ENCODE measurements at places on chromosomes 1 and 21.
A peak's percentile ranks its signal among the peaks of the same experiment; 100 is the strongest.

DNA sequence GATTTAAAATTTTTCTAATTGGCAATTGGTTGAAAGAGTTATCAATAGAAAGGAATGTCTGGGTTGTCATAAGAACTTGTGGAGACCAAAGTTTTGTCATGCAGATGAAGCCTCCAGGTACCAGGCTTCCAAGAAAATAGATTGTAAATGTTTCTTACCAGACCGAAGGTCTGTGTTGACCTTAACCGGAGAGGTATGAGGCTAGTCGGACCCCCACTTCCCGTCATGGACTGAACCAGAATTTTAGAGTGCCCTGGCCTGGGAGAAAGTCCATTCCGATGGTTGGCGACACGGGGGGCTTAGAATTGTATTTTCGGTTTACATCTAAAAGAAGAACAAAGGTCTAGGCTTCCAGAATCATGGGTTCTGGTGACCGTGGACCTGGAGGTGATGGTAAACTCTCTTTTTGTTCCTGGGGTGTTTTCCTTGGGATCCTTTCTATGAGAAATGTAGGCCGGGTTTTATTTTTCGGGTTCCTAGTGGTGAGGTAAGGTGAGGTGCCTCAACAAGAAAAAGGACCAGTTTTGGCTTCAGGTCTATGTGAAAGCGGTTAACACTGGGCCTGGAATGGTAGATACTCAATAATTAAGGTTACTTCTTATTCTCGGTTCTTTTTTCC, 405 bp upstream of the UHMK1 start:
- DNase-seq: no peak

DNA sequence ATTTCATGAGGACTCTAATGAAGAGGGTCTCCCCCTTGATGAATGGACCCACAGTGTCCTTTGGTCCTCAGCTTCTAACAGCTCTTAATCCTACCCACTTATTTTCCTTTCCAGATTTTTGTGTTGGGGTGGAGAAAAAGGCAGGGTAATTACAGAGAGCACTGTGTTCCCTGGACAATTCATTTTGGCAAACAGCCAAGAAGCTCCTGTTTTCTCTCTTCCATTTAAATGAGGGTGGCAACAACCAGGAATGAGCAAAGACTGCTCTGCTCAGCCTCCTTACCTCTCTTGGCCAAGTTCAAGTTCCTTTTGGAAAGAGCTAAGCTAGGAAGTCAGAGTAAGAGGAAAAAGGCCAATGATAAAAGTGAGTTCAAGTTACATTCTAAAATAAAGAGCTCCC, 11.9 kb downstream of the XKR8 start:
- no peak for DNase-seq

DNA sequence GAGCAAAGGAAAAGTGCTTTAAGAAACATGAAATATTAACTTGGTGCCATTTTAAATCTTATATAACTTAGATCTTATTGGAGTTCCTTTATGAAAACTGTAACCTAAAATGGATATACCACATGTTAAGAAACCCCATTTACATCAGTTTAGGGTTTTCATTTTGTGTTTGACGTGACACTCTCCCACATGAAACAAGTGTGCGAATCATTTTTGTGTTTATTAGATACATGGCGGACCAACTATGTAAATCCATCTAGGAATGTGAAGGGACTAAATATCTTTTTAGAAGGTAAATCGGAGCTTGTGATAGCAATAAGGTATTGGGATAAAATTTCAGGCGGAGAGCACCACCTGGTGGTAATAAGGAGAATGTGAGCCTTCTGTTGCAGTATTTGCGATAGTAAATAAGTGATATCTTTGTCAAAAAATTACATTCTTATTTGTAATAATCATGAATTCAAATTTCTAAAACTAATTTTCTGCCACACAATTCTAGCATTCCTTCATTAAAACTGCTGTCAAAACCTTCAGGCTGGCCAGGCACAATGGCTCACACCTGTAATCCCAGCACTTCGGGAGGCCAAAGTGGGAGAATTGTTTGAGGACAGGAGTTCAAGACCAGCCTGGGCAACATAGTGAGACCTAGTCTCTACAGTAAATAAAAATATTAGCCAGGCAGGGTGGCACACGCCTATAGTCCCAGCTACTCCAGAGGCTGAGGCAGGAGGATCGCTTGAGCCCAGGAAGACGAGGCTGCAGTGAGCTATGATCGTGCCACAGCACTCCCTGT, 31.3 kb downstream of the SMAP2 start:
- DNase-seq: peak; percentile 40

DNA sequence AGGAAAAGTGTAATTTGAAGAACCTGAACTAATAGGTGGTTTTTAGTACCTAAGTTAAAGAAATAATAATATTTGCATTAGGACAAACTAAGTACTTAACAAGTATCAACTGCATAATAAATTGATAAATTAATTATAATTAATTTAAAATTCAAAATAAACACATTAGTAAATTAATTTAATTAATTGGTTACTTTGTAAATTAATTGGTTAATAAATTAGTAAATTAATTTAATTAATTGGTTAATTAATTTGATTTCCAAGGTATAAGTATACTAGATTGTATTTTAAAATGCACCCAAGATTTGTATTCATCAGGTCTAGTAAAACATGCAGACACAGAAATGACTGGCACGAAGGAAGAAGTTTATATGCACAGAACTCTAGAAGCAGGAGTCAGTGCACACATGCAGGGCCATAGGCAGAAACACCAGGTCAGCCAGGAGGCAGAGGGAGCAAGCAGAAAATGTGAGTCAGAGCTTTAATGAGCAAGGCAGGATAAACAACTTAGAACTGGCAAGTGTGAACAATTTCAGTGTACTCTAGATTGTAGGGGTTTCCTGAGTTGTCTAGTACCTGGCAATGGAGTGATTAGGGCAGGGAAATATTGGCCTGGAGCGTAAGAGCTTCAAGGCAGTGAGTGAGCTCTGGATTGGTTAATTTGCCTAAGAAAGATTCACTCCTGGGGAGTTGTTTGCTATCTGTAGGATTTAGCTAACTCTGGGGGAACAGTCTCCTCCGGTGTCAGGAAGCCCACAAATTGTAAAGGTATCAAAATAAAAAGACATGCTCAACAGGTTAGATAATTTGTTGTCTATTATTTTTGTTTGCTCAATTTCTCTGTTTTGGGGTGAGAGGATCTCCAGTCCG, 665.7 kb downstream of the MRPL39 start:
- DNase-seq: peak; percentile 39

DNA sequence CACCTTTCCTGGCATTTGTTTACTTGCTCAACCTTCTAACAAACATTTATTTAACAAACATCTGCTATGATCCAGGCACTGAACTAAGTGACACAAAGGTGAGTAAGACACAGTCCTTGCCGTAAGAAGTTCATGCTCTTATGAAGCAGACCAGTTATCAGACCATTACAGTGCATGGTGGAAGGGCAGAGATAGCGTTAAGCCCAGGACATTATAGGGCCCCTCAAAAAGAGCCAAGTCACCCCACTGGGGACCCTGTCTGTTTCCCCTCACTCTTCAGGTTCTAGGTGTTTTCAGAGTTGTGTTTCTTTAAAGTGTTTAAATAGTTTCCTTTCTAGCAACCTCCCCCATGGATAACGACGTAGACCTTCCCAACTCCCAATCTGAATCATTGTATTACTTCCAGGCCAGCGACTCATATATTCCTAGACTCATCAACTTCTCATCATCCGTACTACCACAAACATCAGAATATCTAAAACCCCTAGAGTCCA, 39.3 kb downstream of the TCP10L start:
- no peak for DNase-seq

DNA sequence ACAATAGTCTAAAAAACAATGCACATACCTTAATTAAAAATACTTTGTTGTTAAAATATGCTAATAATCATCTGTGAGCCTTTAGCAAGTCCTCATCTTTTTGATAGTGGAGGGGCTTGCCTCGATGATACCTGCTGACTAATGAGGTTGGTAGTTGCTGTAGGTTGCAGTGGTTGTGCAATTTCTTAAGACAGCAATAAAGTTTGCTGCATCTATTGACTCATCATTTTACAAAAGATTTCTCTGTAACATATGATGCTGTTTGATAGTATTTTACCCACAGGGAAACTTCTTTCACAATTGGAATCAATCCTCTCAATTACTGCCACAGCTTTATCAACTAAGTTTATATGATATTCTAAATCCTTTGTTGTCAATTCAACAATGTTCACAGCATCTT, 7.6 kb downstream of the C1orf87 start:
- DNase-seq: no peak

DNA sequence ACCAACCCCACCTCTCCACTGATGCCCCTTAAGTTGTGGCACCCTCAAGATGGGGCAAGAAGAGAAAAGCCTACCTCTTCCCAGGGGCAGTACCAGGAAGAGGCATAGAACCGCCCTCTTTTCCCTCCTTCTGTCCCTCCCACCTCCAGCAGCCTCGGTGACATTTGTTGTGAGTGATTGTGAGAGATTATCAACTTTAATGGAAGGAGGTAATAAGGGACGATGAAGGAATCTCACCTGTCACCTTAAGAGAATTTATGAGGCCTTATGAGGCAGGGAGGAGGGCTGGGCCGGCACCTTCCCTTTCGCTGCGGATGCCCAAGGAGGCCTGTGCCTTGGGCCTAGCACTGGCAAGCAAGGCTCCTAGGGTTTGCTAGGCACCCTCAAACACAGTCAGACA, 1.4 kb upstream of the ADGRB2 start:
- DNase-seq: no peak

DNA sequence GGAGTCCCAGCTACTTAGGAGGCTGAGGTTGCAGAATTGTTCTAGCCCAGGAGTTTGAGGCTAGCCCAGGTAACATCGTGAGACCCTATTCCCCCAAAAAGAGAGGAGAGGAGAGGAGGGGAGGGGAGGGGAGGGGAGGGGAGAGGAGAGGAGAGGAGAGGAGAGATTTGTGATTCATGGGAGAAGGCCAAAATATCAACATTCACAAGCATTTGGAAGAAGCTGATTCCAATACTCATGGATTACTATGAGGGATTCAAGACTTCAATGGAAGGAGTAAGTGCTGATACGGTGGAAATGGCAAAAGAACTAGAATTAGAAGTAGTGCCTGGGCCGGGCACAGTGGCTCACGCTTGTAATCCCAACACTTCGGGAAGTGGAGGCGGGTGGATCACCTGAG, 187.8 kb downstream of the EIF4G3 start:
- no peak for DNase-seq

- DNase-seq: peak; percentile 65
Observed at GRCh38 chr1:50332941-50333594, 90.2 kb downstream of the DMRTA2 start.

- DNase-seq: no peak
Observed at GRCh38 chr1:23809751-23810171, 9.2 kb upstream of the GALE start.

DNA sequence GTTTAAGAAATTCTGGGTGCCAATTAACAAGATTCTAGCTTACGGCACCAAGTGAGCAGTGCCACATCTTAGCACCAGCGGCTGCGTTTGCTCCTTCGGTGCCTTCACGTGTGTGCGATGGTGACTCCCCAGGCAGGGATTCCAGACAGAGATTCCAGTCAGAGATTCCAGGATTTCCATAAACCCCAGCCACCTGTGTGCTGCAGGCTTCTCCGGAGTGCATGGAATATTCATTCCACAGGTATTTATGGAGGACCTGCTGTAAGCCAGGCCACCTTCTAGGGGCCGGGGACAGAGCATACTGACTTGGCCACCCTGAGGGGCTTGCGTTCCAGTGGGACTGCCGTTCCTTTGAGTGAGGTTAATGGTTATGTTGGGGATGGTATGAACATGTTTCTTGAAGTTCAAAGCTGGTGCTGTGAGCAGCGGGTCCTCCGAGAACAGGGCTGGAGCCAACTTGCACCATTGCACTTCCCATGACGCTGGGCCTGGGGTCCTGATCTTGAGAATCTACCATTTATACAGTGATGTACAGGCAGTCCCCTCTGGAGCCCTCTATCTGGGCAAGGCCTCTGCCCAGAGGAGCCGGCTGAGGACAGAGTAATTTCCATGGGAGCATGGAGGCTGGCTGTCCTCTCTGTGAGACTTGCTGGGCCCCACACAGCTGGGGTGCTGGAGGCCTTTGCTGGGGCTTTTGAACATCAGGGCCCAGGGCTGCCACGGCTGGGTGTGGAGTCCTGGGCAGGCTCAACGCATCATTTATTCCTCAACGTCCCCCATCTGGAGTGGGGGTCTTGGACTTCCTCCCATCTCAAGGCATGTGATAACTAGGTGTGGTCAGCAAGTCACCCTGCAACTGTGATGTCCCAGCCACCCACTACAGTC, 58.8 kb upstream of the AJAP1 start:
- DNase-seq: no peak

GRCh38 chr1:186865857-186866256, 37.1 kb downstream of the PLA2G4A start:
- no peak for DNase-seq

DNA sequence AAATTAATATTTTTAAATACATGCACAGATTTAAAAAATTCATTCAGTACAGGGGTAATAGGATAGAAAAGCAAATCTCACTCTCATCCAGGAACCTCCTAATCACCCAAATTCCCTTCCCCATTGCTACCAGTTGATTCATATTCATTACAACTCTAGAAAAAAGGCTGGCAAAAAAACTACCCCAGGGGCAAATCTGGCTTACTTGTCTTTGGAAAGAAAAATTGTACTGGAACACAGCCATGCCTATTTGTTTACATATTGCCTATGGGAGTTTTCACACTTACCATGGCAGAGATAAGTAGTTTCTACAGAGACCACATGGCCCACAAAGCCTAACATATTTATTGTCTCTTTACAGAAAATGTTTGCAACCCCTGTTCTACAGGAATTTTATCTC, 8.9 kb upstream of the RBM34 start:
- no peak for DNase-seq

DNA sequence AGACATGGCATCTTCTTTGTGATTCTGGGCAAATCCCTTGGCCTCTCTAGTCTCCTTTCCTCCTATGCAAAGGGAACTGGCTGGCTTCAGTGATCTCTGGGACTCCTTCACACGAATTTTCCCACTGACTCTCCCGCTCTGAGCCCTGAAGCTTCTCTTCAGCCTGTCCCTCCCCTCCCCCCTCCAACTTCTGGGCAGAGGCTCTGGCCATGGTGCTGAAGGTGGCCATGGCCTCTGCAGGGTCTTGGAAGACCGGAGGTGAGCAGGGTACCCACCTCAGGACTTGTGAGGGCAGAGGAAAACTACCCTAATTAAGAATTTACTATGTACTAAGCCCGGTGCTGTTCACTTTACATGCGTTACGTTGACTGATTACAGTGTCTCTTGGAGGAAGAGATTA, 29.4 kb upstream of the POU3F1 start:
- no peak for DNase-seq

GRCh38 chr1:23854568-23854967, 13.5 kb downstream of the FUCA1 start:
- DNase-seq: no peak

- DNase-seq: peak; percentile 46
Observed at GRCh38 chr1:17696417-17697301, 58.5 kb upstream of the ACTL8 start.

DNA sequence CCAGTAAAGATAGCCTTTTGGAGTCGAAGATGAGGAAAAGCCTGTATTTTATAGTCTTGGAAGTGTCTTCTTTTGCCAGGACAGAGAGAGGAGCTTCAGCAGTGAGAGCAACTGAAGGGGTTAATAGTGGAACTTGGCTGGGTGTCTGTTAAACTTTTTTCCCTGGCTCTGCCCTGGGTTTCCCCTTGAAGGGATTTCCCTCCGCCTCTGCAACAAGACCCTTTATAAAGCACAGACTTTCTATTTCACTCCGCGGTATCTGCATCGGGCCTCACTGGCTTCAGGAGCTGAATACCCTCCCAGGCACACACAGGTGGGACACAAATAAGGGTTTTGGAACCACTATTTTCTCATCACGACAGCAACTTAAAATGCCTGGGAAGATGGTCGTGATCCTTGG, at the start of gene VCAM1:
VCAM1 (plus strand) TSS at position 253 of the 400 bp plus-strand sequence; CDS start at position 372, 119 bp downstream.
- DNase-seq: peak; percentile 28
